ENCODE measurements at places on chromosomes 13 and 19.

- no peak for DNase-seq
Measured at GRCh38 chr19:2574971-2575630, 99.2 kb downstream of the GADD45B start.

DNA sequence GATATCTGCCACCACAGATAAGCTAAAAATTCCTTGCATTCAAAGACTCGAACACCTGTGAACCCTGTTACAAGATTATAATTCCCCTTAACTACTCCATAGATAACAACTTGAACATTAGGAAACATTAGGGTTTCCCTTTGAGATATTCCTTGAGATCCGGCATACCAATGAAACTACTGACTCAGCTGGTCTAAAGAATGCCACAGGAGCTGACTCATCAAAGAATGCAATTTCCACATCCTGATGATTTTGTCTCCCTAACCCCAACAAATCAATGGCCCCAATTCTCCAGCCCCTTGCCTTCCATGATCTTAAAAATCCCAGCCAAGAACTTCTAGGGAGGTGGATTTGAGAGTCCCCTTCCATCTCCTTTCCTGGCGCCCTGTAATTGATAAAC is 35.6 kb upstream of the ZNF599 start:
- no peak for DNase-seq

GRCh38 chr13:57644106-57644505 is 12.6 kb downstream of the PCDH17 start:
- no peak for DNase-seq

- DNase-seq = no peak
Measured at GRCh38 chr19:2236064-2236313, 140 bp downstream of the PLEKHJ1 start.

DNA sequence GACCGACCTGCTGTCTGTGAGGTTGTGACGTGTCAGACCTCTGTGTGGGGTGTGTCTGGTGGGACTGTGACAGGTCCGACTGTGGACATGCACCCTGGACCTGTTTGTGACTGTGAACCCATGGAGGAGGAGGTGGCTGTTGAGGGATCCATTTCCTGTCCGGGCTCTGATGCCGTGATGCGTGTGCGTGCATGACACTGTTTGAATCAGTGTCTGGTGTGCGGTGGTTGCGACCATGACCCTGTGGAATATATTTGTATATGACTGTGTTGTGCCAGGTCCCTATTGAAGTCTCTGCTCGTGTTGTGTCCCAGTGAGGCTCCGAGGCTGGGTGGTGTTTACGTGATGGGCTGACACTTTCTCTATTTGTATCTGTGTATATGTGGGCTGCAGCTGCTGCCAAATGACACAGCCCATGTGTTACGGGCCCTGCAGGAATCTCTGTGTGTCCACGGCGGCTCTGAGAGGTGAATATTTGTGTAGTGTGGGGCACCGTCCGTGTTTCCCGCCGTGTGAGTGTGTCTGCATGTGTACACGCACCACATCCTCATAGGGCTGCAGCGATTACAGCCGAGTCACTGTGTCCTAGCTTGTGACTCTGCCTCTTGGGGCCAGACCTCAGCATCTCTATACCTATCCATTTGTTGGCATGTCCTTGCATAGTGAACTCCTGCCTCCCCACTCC is 18.3 kb downstream of the CCDC97 start:
- no peak for DNase-seq

DNA sequence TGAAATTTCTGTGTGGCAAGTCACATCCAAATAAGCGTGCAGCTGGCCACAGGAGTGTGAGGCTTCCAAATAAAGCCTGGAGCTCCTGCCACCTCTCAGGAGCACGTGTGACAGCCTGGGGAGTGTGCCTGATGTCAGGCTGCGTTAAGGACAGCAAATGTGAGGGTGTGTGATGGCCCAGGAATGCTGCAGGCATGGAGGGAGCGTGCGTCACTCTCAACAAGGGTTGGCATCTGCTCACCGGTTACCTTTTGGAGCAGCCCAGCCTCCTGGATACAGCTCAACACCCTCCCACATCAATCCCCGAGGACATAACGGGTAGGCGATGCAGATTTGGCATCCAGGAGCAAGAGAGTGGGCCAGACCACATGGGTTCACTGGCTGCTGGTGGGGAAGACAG is 19.0 kb downstream of the NUMBL start:
- DNase-seq = no peak

GRCh38 chr13:20206065-20206697 is 13.4 kb upstream of the GJB2 start:
- DNase-seq = no peak

- no peak for DNase-seq
Measured at GRCh38 chr13:98947925-98948324, 29.9 kb downstream of the DOCK9 start.

DNA sequence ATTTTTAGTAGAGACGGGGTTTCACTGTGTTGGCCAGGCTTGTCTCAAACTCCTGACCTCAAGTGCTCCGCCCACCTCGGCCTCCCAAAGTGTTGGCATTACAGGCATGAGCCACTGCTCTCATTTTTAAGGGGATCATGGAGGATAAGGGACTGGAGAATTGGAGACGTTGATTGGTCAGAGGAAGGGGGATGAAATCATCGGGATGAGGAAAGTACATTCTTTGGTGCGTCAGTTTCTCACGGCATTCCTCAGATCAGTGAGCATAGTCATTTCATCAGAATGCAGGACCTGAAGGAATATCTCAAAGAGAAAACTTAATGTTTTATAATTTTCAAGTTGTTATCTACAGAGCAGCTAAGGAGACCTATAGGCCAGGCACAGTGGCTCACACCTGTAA is 14.0 kb downstream of the ZNF114 start:
- no peak for DNase-seq

GRCh38 chr13:43782686-43783085 is 4.1 kb downstream of the ENOX1 start:
- no peak for DNase-seq

DNA sequence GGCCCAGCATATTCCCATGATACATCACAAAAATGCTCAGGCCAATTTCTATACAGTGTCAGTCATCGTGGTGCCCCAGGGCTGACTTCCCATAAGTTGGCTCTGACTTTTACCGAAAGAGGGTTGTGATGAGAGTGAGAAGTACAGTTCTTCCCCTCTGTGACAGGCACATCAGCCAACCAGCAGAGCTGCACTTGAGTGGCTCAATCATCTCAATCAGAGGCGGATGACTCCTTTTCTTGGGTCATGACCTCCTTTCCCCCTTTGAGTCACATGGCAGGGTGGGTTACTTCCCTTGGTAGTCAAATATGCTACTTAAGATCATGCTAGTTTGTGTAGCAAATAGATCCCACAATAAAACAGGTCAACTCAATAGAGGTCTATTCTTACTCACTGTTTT is 6.9 kb upstream of the AMER2 start:
- no peak for DNase-seq

DNA sequence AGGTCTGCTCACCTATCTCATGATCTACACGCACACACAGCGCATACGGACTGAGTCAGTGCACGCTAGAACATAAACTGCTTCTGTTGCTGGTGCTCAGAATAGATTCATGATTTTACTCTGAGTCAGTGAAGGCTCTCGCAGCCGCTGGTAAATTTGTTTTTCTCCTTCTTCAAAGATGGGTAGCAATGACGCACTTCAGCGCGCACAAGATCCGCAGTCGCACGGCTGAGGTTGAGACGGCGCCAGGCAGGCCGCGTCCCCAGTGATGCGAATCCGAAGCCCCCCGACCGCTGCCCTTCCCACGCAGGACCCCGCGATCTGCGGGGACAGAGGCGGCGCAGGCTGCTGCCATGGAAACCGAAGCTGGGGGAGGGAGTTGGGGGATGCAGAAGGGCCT is 103.7 kb upstream of the USP29 start:
- no peak for DNase-seq

DNA sequence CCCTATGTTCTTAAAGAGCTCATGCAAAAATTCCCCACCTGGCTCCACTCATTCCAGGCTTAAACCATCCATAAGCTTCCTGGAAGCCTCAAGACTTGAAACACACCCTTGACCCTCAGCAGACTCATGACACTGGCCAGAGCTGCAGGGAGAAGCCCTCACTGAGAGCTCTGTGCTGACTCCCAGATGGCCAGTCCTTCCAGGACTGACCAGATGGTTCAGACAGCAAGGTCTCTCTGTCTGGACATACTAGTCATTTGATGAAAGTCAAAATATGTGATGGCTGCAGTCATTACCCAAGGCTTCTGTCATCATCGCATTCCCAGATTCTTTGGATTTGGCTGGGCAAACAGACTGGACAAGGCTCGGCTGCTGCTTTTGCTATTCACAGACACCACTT is 397.4 kb downstream of the FOXO1 start:
- no peak for DNase-seq
